ENCODE measurements at places on chromosomes 6 and 20. TPM values are rescaled to one million over a fixed set of nuclear protein-coding genes. Genes with fewer than 3 reads are reported as not detected.

Gene MRPS18A
- 60.9 TPM for total RNA-seq

Gene TSBP1
- not detected for total RNA-seq

Gene RGS17
- total RNA-seq = under 0.01 TPM

Gene RWDD2A
- total RNA-seq = 0.81 TPM

Gene USP49
- total RNA-seq = 6.2 TPM

Gene OR12D3
- not detected for total RNA-seq

Gene TMEM200A
- 3.5 TPM for total RNA-seq

Data from hematopoietic multipotent progenitor cell (in vitro differentiated cells).